ENCODE measurements at places on chromosomes 7 and 10.

GRCh38 chr10:17453373-17454091 is 863 bp downstream of the ST8SIA6 start:
- DNase-seq: peak; percentile 87

DNA sequence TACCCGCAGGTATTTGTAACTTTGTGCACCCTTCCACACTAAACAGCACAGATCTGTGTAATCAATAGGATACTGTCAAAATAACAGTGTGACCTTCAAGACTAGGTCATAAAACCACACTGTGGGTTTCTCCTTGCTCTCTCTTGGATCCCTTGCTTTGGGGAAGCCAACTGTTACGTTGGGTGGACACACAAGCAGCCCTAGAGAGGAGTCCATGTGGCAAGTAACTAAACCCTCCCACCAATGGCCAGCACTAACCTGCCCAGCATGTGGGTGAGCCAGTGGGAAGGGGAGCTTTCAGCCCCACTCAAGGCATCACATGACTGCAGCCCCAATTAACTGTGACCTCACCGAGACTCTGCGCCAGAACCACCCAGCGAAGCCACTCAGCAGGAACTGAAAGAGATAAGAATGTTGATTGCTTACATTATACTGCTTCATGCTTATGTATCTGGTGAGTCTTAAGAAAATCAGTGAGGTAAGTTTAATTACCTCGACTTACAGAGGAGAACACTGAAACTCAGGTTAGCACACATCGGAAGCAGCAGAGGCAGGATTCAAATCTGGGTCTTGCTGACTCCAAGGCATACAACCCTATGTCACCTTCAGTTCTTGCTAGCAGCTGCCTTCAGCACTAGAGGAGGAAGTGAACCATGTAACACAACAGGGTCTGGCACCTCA is 9.4 kb upstream of the ZC3HAV1 start:
- no peak for DNase-seq

DNA sequence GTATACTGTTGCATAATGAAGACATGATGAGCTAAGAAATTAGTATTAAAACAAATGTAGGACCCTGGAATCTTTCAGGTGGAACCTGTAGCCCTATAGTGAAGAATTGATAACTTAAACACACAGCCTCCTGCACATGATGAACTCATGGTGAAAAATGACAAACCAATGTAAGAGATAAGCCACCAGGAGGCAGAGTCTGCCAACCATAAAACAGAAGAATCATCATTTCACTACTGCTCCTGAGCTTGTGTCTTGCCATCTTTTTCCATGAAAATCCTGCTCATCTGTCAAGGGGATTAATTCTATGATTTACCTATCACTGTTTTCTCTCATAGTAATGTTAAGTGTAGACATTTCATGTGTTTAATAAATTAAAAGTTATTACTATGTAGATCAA is 363.9 kb downstream of the MALRD1 start:
- no peak for DNase-seq

DNA sequence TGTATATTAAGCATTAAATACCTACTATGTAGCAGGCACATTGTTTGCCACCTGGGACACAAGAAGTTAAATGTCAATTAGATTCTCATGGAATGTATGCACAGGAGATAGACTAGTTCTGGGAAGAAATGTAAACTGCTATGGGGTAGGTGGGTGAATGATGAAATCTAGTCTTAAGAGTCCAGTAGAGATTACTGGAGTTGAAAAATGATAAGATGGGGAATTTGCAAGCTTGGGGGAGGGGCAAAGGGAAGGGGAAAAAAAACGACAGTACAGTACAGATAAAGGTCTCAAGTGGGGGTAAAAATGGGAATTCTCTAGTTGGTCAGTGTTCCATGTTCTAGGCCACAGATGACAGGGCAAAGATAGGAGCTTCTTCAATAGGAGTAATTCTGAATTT is 94.4 kb downstream of the ATE1 start:
- DNase-seq: no peak

- DNase-seq: no peak
Measured at GRCh38 chr10:118590334-118590733, 5.1 kb downstream of the PRLHR start.

GRCh38 chr10:52111101-52111891 is 202.8 kb upstream of the DKK1 start:
- DNase-seq: peak; percentile 42

- peak; percentile 78 for DNase-seq
Measured at GRCh38 chr10:50417886-50418830, 166.8 kb upstream of the ASAH2 start.

GRCh38 chr10:97058521-97058920 is 127.2 kb downstream of the SLIT1 start:
- no peak for DNase-seq

DNA sequence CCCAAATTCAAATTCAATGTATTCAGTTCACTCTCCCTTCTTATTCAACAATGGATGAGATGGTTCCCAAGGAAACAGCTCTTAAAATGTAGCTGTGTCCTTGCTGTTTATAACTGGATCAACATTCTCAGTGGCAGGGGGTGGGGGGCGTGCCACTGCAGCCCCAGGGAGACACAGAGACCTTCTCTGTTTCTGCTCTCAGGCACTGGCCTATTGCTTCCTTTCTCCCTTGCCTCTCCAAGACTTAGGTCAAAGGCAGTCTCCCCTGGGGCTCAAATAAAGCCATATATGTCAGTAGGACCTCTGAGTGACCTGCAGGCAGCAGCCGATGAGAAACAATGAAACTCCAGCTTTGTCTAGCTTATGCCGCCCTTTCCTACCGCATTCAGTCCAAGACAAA is 20.7 kb downstream of the VSTM4 start:
- DNase-seq: no peak

GRCh38 chr7:38893061-38893460 is 15.9 kb downstream of the VPS41 start:
- no peak for DNase-seq

GRCh38 chr10:119349937-119350501 is 142.6 kb downstream of the GRK5 start:
- no peak for DNase-seq

DNA sequence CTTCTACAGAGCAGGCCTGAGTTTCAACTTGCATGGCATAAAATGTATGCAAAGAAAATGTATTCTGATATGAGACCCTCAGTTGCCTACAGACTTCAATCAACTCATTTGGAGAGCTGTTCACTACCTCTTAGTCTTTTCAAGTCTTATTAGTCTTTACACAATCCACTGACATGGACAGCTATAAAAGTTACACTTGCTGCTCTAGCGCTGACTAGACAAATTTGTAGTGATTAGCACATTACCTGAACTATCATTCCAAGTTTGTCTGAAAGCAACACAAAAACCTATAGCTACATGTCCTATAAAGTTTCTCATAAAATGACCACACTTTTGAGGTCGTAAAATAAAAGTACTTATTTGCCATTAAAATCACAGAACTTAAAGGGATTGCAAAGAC is 83.9 kb downstream of the PARD3 start:
- no peak for DNase-seq

- no peak for DNase-seq
Measured at GRCh38 chr10:127836176-127836575, 56.6 kb downstream of the CLRN3 start.

GRCh38 chr10:718143-718700 is 28.8 kb upstream of the DIP2C start:
- DNase-seq: no peak

GRCh38 chr10:58715061-58715460 is 202.4 kb downstream of the BICC1 start:
- no peak for DNase-seq

GRCh38 chr10:96910488-96911395 is 78.6 kb downstream of the LCOR start:
- DNase-seq: no peak

DNA sequence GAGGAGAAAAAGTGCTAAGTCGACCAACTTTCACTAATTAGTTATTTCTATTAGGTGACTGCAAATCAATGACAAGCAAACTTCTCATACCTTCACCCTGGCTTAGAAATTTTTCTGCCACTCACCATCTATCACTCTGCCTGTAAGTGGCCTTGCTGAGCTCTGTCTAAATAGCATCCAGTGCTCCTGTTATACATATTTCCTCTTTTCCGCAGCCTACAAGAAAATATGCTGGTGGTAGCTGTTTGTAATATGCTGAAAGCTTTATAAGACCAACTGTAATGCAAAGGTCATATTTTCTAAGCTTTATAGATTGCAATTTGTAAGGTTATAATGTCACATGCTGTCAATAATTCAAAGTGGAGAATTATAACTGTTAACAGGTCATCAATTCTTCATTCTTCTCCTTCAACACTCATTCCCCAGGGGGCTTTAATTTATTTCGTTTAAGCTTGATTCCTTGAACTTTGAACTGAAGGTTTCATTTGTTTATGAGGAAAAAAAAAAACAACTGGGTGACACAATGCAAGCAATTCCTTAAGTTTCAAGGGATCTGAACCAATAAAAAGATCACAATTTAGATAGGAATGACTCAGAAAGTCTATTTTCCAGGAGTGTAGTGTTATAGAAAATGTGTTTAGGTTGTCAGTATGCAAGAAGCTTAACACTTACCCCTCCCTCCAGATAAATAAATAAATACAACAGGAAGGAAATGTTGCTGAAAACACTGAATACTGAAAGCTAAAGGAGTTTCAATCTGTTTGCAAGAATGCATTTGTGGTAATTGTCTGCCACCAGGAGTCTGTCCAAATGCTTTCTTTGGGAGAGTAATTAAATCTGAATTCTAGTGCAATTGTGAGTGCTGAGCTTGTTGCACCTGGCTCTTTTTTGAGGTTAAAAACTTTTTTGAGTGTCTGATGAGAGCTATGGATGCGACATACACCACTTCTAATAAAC is 183.7 kb downstream of the SORCS1 start:
- DNase-seq: no peak

- no peak for DNase-seq
Measured at GRCh38 chr7:96675548-96675947, 34.1 kb downstream of the SEM1 start.

GRCh38 chr10:103717341-103718246 is 137.8 kb downstream of the SH3PXD2A start:
- DNase-seq: no peak

- DNase-seq: no peak
Measured at GRCh38 chr7:157464971-157465886, 128.4 kb downstream of the DNAJB6 start.

GRCh38 chr7:86943447-86943846 is 116.0 kb downstream of the ELAPOR2 start:
- no peak for DNase-seq

DNA sequence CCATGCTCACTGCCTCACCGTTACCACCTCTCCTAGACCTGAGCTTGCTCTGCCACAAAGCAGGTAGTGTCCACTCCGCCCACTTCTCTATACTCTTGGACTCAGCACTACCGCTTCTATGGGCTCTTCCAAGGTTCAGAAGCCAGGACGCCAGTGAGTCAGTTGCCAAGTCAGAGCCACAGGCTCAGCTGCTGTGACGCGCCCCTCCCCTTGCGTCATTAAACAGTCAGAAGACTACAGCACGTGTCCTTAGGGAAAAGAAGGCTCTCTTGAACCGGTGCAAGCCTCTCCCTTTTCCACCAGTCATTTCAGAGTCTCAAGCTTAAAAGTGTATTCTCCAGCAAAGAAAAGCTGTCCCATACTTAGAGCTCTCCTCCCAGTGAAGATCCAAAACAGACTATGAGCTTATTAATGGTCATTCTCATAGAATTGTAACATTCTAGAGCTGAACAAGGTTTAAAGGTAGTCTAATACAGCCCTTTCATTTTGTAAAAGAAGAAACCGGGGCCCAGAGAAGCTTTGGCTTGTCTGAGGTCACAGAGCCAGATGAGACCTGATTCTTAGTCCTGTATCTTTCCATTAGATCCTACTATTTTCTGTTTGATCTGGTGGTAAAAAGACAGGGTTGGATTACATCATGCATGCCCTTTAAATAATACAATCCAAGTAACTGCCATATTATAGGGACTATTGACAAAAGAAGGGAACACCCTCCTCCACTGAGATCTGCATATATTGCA is 40.9 kb upstream of the MET start:
- peak; percentile 77 for DNase-seq

DNA sequence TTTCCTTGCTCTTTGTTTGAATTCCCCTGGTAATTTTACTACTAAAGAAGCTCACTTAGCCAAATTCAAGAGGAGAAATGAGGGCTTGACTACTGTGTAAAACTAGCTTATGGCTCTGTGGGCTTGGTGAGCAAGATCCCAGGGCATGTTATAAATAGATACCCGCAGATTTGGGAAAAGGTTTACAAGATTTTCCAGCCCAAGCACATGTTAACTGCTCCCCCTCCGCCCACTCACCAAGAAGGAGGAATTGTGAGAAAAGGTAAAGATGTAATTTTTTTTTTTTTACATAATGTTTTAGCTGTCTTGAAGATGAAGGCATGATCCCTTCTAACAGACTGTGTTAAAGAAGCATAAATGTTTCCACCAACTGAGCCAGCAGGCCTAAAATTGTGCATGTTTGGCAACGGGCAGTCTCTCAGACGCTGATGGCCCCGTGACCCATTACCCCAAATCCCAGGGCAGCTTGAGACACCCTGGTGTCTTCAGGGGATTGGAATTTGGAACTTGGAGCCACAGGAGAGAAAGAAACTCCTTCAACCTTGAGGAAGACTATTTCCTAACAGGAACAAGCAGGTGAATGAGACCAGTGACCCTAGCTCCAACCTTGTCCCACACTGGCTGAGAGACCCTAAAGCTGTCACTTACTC is 429.8 kb upstream of the CELF2 start:
- no peak for DNase-seq

GRCh38 chr10:59668096-59668495 is 41.6 kb downstream of the SLC16A9 start:
- DNase-seq: no peak

GRCh38 chr7:128099204-128099671 is 68.0 kb upstream of the LRRC4 start:
- DNase-seq: no peak

- no peak for DNase-seq
Measured at GRCh38 chr10:48555310-48556042, 49.4 kb downstream of the ARHGAP22 start.

- no peak for DNase-seq
Measured at GRCh38 chr7:115267503-115267902, 345.6 kb downstream of the MDFIC start.

GRCh38 chr10:61904733-61905725 is 3.5 kb downstream of the ARID5B start:
- DNase-seq: no peak

DNA sequence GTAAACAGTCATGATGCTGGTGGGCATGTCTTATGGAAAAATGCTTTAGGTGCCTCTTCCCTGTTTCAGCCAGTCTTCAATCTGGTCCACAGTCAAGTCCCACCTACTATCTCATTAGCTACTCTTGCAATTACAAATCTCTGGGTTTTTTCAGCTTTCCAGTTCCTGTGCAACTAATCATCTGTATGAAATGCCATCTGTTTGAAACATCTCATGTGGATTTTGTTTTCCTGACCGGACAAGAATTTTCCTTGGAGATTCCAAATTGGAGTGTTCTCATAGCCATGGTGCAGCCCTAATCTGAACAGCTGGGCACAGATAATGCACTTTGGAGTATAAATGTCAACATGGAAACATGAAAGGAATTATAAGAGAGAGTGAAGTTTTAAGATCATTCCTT is 41.3 kb upstream of the CALN1 start:
- DNase-seq: no peak

- DNase-seq: no peak
Measured at GRCh38 chr7:78679112-78679876, 774.2 kb downstream of the MAGI2 start.

GRCh38 chr7:65951837-65952578 is 30.0 kb downstream of the GUSB start:
- no peak for DNase-seq

GRCh38 chr7:100875356-100875751 is 451 bp downstream of the SRRT start:
- DNase-seq: no peak

Measured in left lung (tissue), 14 donors.